ENCODE measurements at places on chromosomes 5 and 9. TPM values are rescaled to one million over a fixed set of nuclear protein-coding genes. Genes with fewer than 3 reads are reported as not detected.
A peak's percentile ranks its signal among the peaks of the same experiment; 100 is the strongest.

DNA sequence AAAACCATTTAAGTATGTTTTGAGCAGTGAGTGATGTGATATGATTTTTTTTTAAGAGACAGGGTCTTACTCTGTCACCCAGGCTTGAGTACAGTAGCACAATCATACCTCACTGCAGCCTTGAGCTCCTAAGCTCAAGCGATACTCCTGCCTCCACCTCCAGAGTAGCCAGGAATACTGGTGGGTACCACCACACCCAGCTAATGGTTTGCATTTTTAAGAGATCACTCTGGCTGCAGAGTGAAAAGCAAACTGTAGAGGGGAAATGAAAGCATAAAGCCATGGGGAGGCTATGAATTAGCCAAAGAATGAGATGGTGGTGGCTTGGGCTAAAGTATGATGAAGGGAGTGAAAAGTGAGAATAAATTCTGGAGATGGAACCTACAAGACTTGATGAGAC, 199.1 kb downstream of the HINT1 start:
- DNase-seq, result no peak

DNA sequence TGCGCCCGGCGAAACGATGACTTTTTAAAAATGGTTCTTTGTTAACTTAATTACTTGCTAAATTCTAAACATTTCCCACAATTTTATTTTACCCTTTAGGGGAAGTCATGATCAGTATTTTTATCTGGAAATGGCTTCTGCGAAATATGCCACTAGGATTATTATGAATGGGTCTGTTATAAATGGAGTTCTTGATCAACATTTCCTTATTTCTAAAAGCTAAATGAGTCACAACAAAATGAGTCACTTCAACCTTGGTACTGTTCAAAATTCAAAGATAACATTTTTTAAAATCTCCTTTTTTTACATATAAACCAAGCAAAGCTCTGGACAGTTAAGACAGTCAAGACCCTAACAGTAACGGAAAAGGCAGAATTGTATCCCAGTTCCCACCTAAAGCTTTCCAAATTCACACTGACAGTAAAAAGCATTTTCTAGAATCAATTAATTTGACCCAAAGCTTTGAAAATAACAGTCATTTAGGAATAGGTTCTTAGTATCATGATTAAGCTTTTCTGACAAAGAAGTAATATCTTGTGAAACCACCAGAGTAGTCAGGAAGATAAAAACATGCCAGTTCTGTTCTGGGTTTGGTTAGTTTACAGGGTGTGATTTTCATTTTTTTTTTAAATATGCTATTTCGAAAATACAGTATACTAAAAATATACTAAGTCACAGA, 81.7 kb downstream of the LHFPL2 start:
- DNase-seq, result no peak

LOX gene
- polyA plus RNA-seq, result 0.96 TPM

DNA sequence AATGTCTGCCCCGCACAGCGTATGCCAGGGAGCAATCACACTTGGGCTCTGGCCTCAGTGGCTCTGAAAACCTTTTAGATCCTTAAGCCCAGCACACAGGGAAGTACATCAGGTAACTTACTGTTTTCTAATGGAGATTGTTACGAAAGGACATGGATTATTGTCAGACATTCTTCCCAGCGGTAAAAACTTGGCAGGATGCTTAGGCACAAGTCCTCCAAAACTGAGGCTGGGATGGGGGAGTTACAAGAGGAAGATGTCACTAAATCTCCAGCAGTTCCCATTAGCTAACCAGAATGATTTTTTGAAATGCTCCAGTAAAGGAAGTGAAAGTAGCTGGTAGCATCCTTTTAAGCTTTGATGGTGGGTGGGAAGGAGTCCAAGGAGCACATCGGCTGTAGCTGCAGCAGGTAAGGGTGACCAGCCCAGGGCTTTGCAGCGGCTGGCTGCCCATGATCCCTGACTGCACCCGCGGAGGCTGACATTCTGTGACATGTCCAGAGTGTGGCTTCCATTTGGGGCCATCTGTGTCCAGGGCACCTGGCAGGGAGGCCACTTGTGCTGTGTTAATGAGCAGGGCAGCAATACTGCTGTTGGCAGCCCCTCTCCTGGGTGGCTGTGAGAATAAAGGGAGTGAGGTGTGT, 165.8 kb downstream of the GADD45G start:
- peak; percentile 62 for DNase-seq

LMX1B gene
- not detected for polyA plus RNA-seq

GRCh38 chr9:3058409-3058808, 214.5 kb upstream of the PUM3 start:
- no peak for DNase-seq

DNA sequence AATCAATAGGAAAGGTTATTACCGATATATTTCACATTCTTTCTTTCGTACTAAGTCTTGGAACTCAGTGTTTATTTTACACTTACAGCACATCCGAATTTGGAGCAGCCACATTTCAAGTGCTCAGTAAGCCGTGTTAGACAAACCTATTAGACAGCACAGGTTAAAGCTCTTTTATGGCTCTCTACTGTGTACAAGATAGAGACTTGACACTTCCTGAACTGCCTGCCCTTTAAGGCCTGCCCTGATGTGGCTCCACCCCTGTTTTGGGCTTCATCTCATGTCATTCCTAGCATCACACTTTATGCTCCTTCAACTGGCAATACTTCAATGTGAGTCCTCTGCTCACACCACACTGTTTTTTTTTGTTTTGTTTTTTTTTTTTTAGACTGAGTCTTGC, 23.5 kb upstream of the SUSD1 start:
- no peak for DNase-seq

DNA sequence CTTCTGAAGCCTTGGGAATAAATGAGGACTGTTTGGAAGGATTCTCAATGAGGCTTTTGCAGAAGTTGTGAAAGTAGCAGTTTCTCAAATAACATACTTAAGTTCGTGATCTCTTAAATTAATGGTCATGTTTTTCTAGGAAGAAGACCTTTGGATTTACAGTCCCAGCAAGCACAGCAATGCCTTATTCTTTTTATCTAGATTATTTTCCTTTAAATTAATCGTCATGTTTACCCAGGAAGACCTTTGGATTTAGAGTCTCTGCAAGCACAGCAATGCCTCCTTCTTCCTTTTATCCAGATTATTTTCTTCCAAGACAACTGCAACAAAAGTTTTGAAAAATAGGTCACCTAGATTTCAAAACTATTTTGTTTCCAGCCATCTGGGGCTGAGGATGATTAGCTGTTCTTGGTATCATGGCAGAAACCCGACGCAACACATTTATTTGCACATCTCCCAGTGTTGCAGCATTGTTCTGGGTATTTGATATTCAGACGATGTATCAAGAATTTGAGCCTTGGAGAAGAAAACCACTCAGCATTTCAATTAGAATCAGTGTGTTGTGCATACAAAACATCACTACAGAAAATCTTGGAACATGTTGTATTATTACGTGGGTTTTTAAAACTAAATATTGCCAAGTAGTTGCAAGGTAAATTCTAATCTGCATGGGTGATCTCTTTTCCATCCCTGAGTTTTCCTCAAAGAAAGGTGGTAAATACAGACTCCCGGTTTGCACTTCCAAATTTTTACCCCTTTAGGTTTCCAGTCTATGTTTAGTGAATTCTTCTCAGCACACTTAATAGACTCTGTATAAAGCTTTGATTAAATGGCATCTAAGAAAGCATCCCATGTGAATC, 50.9 kb downstream of the JAKMIP2 start:
- no peak for DNase-seq

NOTCH1 gene
- polyA plus RNA-seq, result 8.3 TPM

DNA sequence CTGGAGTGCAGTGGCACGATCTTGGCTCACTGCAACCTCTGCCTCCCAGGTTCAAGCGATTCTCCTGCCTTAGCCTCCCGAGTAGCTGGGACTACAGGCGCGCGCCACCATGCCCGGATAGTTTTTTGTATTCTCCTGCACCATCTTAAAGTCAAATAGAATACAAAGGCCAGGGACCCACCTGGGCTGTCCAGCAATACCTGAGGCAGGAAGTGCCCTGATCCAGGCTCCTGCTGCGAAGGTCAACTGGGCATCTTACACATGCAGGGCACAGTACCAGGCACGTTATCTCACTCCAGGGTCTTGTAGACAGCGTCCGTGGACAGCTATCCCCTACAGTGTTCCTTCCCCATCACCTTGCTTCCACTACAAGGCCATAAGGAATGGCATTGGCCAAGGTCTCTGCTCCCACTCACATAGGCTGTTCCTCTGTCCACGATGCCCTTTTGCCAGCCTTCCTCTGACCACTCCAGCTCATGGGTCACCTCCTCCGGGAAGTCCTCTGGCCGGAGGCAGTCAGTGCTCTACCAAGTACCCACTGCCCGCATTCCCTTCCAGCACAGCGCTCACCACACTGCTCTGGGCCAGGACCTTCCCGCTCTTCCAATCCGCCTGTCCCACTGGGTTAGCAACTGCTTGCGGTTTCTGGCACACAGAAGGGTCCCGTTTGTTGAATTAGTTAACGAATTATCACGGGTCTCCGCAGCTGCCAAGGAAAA, 978 bp downstream of the P4HA2 start:
- peak; percentile 57 for DNase-seq

All from spleen (tissue), 13 donors.